Activated naive CD8-positive, alpha-beta T cell treated with anti-CD3 and anti-CD28 coated beads, Interleukin-2, amount 10 ng/mL, durations not matched to agents 7 days and 5 days (primary cell): ENCODE measurements at places on chromosomes 12 and 14. TPM values are rescaled to one million over a fixed set of nuclear protein-coding genes. Genes with fewer than 3 reads are reported as not detected.

The FOXG1 gene
- total RNA-seq, result not detected

The TSHR gene
- total RNA-seq, result 0.39 TPM

DNA sequence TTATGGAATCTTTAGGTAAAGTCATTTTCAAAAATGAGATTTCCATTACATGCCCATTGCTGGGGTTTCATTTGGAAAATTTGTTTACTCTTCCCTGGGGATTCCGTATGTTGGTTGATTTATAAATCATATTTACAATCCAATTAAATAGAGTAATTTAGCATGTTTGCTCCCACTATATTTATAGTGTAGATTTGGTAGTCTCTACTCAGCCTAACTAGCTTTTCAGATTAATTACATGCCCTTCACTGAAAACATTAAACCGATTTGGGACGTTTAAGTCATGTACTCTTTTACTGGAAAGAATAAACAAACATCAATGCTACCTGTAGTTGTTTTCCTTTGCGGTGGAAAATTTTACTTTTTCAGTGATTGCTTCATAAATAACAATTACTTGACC is 10.4 kb downstream of the PAX9 start:
- no peak for DNase-seq
- peaks cover 20% of the 10 kb centered on the region for H3K27me3 ChIP-seq
- H3K4me1 ChIP-seq, result no peaks in the 10 kb centered on the region
- no peak overlapping the region for H3K27ac ChIP-seq

- H3K27me3 ChIP-seq, result no peaks in the 10 kb centered on the region
- no peak overlapping the region for H3K27ac ChIP-seq
- H3K4me1 ChIP-seq, result peaks cover 20% of the 10 kb centered on the region
- H3K36me3 ChIP-seq, result peaks cover 17% of the 10 kb centered on the region
- H3K4me3 ChIP-seq, result no peak overlapping the region
Observed at GRCh38 chr14:68341411-68342212, 451.3 kb downstream of the ZFP36L1 start.
